Activated T-helper 2 cell treated with anti-CD3 and anti-CD28 coated beads, Interferon-gamma antibody, Interleukin-2, Interleukin-4, amounts not matched to agents 10 μg/mL and 5 μg/mL and 100 μg/mL, durations not matched to agents 14 hours and 24 hours and 36 hours (primary cell): ENCODE measurements at places on chromosomes 1 and 21. TPM values are rescaled to one million over a fixed set of nuclear protein-coding genes. Genes with fewer than 3 reads are reported as not detected.

Gene LCE3C
- total RNA-seq = not detected in 2 replicates

DNA sequence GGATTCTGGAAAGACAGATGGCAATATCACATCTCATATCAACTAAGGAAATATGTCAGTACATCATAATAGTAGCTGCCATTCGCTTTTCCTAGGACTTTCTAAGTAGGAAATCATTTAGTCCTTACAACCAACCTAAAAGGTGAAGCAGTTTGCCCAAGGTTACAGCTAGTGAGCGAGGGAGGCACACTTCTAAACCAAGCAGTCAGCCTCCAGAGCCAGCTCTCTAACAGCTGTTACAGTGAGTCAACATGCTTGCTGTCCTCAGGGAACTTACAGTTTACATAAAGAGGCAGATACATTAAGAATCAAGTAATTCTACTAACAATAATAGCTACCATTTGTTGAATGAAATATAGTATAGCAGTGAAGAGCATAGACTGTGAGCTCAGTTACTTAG, 57.1 kb downstream of the GIPC2 start:
- no peak for DNase-seq

Gene GFI1
- total RNA-seq = 93.8 and 99.4 TPM in 2 replicates

Gene C1orf226
- total RNA-seq = 0.05 and 0.07 TPM in 2 replicates

DNA sequence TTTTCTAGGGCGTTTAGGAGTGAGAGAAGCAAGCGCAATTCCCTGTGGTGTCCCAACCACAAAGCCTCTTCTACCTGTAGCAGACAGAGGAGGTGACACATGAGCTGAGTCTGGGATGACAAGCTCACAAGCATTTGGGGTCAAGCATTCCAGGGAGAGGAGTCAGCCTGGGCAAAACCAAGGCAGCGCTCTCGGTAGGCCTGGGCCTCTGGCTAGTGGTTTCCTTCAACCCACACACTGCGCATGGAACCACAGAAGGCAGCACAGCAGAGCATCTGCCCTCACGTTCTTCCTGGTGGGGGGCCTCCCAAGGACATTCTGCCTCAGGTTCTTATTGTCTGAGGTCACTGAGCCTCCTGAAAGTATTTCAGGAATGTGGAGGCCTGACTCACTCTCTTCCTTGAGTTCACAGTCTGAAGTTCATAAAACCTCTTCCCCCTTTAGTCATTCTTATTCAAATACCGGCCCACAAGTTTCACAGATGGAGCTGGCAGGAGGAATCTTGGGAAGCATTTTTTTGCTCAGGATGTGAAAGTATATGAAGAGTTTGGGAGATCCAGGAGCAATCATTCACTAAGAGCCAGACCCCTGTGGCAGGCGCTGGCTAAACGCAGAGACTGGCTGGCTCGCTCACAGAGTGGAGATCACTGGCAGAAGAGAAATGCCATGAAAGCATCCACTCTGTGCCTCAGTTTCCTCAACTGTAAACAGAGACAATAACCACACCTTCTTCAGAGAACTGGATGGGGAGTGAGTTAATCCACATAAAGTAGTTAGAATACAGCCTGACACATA, 26.8 kb downstream of the CCN1 start:
- DNase-seq = no peak

Gene PGBD5
- not detected in 2 replicates for total RNA-seq

- no peak for DNase-seq
Observed at GRCh38 chr1:159889821-159890252, 10.1 kb downstream of the CFAP45 start.

DNA sequence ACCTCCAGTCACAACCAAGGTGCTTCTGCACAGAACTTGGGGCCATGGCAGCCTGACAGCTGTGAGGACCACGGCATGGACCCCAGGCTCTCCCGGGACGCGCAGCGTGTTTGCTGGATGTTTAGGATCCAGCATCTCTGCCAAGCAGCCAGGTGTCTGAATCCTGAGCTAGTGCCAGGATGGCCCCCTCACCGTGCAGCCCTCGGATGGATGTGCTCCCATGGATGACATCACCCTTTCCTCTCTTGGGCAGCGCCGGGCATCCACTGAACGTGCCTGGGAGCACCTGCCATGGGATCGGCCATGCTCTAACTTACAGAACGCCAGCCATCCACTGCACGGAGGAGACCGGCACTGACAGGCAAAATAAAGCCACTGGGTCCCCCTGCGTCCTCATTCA, 53.9 kb downstream of the PRDM15 start:
- no peak for DNase-seq

DNA sequence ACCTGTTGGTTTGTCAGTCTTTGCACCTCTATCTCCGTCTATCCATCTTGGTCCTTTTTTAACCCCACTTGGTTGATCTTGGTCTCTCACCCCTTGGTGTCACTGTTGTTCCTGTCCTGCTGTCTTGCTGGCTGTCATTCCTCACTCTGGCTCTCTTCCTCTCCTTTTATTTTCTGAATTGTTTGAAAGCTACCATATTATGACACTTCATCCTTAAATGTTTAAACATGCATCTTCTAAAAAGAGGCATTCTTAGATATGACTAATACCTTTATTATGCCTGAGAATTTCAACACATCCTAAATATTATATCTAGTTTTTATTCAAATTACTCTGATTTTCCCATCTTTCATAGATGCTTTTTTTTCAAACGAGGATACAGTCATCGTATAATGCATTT, 37.0 kb downstream of the BACH1 start:
- no peak for DNase-seq

DNA sequence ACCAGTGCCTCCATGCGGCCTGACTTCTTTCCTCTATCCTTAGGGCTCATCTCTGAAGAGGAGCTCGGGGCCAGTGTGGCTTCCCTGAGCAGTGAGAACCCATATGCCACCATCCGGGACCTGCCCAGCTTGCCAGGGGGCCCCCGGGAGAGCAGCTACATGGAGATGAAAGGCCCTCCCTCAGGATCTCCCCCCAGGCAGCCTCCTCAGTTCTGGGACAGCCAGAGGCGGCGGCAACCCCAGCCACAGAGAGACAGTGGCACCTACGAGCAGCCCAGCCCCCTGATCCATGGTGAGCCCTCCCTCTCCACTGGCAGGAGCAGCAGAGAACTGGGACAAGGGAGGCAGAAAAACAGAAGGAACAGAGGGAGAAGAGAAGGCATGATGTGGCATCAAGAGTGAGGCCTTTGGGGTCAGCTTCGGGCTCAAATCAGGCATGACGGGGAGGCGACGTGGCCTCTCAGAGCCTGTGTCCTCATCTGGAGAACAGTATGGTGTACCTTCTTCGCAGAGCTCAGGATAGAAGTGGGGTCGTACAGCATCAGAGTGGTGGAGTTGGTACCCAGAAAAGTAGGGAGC, 6.5 kb upstream of the LRRC71 start:
- DNase-seq = no peak

- DNase-seq = no peak
Observed at GRCh38 chr1:109373126-109373525, 24.6 kb downstream of the SORT1 start.

GRCh38 chr1:21312407-21312992, 22.2 kb upstream of the ECE1 start:
- no peak for DNase-seq
